ENCODE measurements at places on chromosomes 5 and 9.

DNA sequence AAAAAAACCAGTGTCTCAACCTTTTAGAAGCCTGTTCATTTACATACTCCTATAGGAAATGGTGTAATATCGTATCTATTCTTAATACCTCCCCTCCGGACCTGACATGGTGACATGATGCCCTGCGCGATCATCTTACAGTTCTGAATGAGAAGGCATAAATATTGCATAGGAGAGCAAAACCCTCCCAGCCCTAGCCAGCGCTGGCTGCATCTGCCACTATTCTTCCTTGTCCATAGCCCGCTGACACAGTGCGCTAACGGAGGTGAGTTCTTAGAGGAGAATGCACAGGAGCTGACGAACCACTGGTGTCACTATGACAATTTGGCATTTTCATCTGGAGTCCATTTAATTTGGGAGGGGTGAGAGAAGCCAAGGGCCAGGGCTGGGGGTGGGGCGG, 290.1 kb downstream of the EFNA5 start:
- DNase-seq, result no peak

GRCh38 chr5:138975098-138975847, 100.1 kb upstream of the LRRTM2 start:
- no peak for DNase-seq

DNA sequence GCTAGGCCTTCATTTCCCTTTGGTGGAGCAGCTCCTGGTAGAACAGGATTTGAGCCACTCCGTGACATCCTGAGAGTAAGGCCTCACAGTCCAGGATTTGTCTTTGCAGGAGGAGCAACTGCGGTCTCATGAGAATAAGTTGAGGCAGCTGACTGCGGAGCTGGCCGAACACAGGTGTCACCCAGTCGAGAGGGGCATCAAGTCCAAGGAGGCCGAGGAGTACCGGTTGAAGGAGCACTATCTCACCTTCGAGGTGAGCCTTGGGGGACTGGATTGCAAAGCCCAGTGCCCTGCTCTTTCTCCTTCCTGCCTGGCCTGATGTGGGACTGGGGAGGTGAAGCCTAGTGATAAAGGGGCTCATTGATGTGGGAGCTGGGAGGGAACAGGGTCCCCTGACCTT, 44.3 kb downstream of the PSD2 start:
- no peak for DNase-seq

GRCh38 chr5:119290161-119290569, 65.7 kb upstream of the TNFAIP8 start:
- DNase-seq, result no peak

DNA sequence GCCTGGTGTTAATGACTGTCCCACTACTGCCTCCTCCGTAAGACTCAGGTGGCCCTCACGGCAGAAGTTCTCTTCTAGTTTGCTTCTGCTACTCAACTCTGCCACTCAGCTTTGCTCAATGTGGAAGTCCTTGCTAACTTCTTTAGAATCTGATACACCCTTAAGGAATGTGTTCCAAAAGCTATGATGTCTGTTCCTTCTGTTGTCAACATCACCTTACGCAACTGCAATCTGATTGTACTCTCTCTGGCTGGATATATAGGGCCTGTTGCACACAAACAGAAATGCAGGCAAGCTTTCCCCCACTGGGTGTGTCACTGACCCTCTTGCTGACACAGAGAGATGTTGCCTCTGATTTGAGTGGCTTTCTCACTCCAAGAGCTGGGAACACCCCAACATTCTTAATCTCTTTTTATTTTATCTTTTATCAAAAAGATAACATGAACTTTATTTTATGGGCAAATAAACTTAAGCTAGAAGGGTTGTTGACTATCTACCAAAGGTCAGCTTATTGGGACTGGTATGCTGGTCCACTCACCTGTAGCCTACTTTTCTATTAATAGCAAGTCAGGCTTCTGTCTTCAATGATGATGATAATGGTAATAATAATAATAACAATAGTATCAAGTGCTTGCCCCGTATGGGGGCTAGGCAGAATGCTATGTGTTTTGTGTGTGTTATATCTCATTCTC, 25.2 kb downstream of the TMEM252 start:
- DNase-seq, result no peak

DNA sequence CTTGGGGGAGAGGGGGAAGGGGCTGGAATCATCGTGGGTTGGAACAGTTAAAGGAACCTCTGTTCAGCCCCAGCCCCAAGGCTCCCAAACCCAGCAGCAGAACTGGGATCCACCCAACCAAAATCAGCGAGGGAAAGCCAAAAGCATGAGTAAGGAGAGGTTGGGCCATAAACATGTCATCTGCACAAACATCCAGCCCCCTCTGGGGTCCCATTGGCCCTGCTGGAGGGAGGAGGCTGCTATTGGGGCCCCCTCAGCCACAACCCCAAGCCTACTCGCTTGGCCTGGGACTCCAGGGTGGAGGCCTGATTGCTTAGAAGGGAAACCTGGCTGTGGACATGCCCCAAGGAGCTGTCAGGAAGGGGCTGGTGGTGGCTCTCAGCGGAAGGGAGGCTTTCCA, 154.9 kb downstream of the FGF18 start:
- no peak for DNase-seq

DNA sequence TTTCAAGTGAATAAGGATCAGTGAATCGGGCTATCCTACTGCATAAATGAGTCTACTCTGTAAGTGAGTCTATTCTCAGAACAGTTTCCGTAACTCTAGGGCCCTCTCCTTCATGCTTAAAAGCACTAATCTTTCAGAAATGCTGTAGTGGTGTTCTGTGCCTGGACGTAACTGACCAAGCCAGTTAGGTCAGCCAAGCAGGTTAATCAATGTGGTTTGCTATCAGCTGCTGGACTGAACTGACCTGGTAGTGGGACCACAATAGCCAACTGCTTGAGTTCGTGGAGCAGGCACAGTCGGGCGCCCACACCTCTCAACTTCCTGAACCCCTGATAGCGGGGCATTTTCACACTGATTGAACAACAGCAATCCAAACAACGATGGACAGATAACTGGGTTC, 6.8 kb downstream of the SLC1A3 start:
- no peak for DNase-seq

DNA sequence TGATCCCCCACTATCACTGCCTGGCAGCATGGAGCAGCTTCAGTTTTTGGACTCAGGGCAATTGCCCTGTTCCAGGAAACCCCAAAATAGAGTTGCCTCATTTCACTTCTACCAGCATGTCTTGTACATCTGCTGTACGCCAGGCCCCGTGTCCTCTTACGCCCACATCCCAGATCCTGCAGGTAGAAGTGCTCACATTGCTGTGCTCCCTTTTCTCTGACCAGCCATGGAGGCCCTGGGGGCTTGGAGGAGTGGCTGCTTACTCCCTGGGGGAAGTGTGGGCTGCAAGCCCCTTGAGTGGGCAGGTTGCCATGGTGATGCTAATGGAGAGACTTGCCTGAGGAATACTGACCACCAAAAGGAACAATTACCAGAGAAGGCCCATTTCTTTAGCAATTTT, 55.6 kb upstream of the KCNIP1 start:
- no peak for DNase-seq

DNA sequence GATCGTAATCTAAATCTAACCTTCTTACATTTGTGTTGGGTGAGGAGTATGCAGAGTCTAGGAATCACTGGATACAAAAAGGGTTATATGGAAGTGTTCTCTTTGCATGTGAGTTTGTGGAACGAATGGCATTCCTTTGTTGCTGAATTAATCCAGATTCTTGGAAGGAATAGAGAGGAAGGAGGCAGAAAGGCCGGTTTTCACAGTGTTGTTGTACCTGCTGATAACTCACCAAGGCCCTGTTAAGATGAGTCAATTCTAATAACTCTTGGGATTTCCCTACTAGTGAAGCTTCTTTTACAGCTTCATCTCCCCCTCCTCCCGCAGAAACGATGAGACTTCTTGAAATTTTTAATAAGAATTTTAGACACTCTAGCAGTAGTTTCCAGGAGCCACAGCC, 84.0 kb downstream of the ZSWIM6 start:
- DNase-seq, result no peak

- no peak for DNase-seq
Measured at GRCh38 chr5:665541-665955, 27.6 kb downstream of the TPPP start.

- DNase-seq, result no peak
Measured at GRCh38 chr5:172407241-172407691, 47.1 kb downstream of the SH3PXD2B start.

- DNase-seq, result no peak
Measured at GRCh38 chr9:114081441-114082016, 3.4 kb upstream of the AMBP start.

- no peak for DNase-seq
Measured at GRCh38 chr5:40842351-40842750, 1.2 kb downstream of the CARD6 start.

DNA sequence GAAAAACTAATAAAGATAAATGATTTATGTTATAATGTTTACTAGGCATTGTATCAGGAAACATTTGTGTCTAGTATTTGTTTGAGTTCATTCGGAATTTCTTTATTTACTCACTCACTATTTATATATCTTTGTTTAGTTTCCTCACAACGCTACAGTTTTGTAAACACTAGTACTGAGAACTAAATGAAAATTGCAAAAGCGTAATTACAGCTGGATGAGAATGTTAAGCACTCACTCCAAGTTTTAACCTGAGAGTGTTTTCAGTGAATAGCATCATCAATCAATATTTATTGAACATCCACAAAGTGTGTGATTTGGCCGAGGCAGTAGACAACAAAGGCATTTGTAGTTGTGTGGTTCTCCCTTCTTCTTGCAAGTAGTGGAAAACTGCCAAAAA, 969.6 kb upstream of the DMAC1 start:
- DNase-seq, result no peak

DNA sequence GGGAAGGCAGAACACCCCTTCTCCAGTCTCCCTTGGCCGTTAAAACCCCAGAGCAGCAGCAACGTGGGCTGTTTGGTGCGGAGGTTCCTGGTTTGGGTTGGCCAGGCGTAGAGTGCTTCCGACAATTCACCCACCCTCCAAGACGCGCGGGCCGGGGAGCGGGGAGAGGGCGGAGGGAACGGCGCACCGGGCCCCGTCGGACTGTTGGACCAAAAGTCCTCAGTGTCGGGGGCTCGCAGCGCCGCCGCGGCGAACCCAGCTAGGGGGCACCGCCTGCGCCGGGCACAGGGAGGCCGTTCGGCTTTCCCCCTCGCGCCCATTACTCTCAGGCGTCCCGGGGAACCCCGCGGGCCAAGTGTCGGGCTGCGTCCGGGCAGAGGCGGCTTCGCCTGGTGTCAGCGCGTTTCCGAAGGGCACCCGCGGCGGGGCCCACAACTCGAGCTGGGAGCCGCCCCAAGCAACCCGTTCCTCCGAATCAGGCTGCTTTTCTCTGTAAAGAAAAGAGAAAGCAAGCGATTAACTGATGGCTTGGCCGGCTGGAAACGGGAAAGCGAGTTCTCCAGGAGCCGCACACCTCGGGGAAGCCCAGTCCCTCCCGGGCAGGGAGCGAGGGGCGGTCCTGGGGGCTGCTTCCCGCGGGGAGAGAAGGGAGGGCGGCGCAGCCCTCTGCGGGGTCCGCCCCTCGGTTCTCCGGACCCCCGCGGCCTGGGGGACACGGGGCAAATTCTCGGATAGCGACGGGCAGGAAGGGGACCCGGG, 145.5 kb downstream of the ERCC6L2 start:
- no peak for DNase-seq

DNA sequence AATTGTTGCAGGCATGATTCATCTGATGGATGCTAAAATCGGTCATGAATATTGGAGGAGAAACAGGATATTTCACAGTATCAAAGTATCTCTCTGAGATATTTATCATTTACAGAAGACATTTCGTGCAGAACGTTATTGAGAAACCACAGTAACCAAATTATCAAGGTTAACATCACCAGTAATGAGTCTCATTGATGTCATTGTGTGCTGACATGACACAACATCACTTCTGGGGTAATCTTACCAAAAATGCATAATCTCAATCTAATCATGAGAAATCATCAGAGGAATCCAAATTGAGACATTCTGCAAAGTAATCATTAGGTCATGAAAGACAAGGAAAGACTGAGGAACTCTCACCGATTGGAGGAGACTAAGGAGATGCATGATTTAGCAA, 42.7 kb downstream of the C5orf22 start:
- no peak for DNase-seq

- no peak for DNase-seq
Measured at GRCh38 chr9:87375397-87376073, 122.1 kb upstream of the DAPK1 start.

DNA sequence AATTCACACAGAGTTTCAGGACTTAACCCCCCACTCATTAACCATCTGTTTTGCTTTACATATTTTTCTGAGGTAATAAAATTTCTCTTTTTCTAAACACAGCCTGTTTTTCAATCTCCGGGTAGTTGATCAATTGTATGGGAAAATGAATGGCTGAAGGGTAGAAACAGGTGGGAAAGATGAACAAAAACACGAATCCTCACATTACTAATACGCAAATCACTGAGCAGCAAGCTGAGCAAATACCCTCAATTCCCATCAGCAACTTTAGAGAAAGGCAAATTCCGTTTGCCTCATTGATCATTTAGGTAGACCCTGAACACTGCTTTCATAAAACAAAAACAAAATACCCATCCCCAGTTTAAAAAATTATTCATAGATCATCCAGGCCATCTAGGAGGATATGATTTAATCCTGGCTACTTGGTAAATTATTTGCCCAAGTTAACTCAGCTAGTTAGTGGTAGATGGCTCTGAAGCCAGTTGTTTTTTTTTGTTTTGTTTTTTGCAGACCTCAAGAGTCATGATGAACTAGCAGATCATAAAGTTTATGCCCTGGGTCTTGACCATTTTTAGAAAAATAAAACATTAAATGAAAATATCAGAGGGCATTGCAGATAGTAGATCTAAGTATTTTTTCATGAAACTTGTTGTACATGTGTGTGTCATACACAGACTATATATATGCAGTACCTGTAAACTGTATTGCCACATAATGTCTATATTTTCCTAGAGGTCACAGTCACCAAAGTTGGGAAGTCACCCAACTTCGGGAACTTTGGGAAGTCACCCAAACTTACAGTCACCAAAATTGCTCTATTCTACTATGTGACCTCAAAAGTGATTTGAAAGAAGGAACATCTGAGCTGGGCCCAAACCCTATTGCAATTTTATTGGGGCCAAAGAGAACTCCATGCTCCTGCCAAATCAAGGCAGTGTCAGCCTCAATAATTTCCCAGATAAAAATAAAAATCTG, 1.6 kb upstream of the CD274 start:
- no peak for DNase-seq

- no peak for DNase-seq
Measured at GRCh38 chr5:174073122-174073660, 27.7 kb downstream of the NSG2 start.

GRCh38 chr9:84697509-84698114, 28.1 kb downstream of the NTRK2 start:
- DNase-seq, result no peak
